ENCODE measurements at places on chromosomes 1 and 21. TPM values are rescaled to one million over a fixed set of nuclear protein-coding genes. Genes with fewer than 3 reads are reported as not detected.

The IGSF9 gene
- 4.4 TPM for total RNA-seq

The PLA2G2F gene
- total RNA-seq, result not detected

GRCh38 chr1:244350027-244350426, 101.7 kb downstream of the ADSS2 start:
- no peak for DNase-seq

The SH2D1B gene
- total RNA-seq, result not detected

- DNase-seq, result peak; percentile 80
Measured at GRCh38 chr1:30738040-30738714, 14.8 kb upstream of the MATN1 start.
